ENCODE measurements at places on chromosomes 11 and 22.

- no peak for DNase-seq
Measured at GRCh38 chr11:78993802-78994430, 419.3 kb upstream of the NARS2 start.

DNA sequence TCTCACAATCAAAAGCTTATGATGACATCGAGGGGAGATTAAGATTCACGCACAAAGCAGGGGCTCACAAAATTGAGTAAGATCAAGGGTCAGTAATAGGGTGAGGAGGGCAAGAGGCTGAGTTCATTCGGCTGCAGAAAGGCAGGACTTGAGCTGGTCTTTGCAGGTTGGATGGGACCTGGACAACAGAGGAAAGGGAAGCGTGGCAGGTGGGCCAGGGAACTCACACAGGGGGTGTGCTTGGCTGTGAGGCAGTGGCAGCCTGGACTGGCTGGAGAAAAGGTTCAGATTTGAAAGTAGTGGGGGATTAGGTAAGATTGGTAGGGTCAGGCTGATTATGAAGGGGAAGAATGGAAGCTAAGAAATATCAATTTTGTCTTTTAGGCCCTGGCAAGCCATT is 161.6 kb downstream of the PKNOX2 start:
- DNase-seq: no peak

- no peak for DNase-seq
Measured at GRCh38 chr11:17607591-17608570, 60.8 kb downstream of the OTOG start.

DNA sequence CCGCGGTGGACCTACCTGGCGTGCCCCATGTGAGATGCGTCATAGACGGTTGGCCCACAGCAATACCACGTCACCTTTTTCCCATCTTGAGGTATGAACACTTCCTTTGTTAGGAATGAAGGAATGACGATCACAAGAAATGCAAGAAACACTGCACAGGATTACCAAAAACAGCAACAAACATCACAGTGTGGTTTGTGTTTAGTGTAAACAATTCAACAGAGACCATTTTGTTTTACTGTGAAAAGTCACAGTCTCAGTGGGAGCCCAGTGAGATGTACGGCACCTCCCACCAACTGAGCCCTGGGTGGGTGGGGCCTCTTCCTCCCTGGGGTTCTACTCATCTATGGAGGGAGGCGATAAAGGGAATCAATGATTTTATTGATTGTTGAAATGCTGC is 16.3 kb downstream of the CARS1 start:
- no peak for DNase-seq

DNA sequence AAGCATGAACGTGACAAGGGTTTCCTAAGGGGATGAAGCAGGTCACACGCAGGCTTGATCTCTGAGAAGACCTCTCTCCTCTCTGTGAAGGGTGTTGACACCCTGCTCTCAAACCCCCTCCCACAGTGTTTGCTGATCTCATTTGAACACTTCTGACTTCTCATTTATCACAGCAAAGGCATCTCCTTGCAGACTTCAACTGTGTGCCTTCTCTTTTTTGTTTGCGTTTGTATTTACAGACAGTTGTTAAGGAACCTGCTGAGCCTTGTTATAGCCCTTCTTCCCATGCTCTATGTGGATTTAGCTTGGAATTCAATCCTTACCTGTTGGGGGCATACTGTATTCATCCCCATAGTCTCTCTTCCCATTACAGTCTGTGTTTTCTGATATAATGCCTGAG is 206.5 kb downstream of the NELL1 start:
- DNase-seq: no peak

- no peak for DNase-seq
Measured at GRCh38 chr22:32803020-32803737, 1.7 kb downstream of the TIMP3 start.

GRCh38 chr11:102664001-102664752 is 39.0 kb upstream of the MMP20 start:
- no peak for DNase-seq

GRCh38 chr11:133809569-133810491 is 35.5 kb downstream of the SPATA19 start:
- DNase-seq: no peak

- no peak for DNase-seq
Measured at GRCh38 chr11:74679513-74679865, 51.7 kb downstream of the CHRDL2 start.

DNA sequence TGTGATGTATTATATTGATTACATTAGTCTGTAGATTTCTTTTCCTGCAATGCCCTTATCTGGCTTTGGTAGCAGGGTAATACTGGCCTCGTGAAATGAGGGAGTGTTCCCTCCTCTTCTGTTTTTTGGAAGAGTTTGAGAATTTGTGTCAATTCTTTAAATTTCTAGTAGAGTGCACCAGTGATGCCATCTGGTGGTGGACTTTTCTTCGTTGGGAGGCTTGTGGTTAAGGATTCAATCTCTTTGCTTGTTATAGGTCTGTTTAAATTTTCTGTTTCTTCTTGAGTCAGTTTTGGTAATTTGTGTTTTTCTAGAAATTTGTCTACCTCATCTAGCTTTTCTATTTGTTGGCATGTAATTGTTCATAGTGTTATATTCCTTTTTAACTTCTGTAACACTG is 18.9 kb downstream of the SHANK3 start:
- DNase-seq: no peak

DNA sequence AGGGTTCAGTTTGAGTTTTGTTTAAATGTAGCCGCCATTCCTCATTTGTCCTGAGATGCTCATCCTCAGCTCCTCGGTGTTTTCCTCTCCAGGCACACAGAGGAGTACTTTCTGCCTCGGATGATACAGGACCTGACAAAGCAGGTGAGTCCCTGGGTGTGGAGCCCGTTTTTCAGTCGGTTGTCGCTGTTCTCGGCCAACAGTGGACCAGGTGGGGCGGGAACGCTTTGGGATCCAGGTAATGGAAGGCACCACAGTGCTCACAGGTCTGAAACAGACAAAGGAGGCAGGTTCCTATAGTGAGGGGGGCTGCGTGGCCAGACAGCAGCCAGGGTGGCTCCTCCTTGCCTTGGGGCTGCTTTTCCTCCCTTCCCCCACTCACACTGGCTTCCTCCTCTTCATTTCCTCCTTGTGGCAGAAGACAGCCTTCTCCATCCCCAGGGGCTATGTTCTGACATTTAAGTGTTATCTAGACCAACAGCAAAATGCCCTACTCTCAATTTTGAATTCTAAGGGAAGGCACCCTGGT is 19.4 kb downstream of the NADSYN1 start:
- no peak for DNase-seq

DNA sequence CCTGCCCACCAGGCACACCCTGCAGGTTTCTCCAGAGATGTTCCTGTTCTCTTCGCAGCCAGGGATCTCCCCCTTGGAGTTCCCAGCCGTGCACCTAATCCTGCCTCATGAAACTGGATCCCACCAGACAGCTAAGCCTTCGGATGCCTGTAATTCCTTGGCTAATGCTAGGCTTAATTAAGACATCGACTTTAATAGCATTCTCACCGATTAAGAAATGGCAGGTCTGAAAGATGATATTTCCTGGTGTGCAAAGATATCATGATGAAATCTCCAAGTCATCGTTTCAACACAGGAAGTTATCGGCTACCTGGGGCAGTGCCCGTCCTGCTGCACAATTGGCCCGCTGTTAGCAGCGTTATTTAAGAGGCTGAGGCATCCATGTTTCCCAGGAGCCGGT is 41.5 kb upstream of the CCND1 start:
- DNase-seq: no peak

DNA sequence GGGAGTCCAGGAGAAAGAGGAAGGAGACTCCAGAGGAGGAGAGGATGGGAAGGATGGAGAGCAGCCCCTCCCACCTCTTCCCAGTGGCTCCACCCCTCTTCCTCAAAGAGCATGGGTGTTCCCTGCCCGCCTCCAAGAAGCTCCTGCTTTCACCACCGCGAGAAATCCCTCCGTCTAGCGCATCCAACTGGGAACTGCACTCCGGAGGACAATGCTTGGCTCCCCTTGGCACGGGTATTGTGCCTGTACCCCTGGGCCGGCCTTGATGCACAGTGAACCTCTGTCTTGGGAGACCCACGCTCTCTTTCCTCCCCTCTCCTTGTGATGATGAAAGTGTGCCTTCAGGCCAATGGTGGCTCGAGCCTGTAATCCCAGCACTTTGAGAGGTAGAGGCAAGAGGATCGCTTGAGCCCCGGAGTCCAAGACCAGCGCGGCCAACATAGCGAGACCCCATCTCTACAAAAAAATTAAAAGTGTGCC is 14.9 kb upstream of the ADA2 start:
- DNase-seq: no peak

- peak; percentile 28 for DNase-seq
Measured at GRCh38 chr11:13183094-13183825, 94.3 kb upstream of the BMAL1 start.

Measured in GM13976 (cell line).